Fibroblast of mammary gland (primary cell): ENCODE measurements at places on chromosomes 2 and 18.

GRCh38 chr18:12046046-12046750 lies 47.4 kb upstream of the ANKRD62 start:
- DNase-seq, result no peak

DNA sequence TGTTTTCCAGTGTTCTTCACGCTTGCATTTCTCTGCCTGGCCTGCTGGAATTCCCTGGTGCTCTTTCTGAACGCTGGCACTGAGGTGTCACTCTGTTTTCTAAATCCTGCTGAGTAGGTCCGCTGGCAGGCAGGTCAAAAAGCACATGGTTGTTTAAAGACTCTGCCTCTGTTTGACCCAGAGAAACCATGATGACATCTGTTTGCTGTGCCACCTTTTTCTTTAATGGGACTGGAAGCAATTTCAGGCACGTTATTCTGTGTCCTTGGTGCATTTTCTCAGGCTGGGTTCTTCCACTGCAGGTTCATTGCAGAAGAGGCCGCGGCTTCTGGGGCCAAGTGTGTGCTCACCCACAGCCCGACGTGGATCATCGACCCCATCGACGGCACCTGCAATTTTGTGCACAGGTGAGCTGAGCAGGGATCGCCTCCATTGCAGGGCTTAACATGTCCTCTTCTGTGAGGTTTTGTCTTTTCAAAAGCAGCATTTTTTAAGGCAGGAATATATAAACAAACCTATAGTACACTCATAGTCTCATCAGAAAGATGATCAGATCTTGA lies 28.4 kb downstream of the IMPA2 start:
- DNase-seq, result no peak

GRCh38 chr2:128531856-128532255 lies 213.2 kb upstream of the HS6ST1 start:
- DNase-seq, result peak; percentile 25

- DNase-seq, result no peak
Observed at GRCh38 chr2:163625632-163626031, 110.2 kb downstream of the FIGN start.

- no peak for DNase-seq
Observed at GRCh38 chr18:77911971-77912605, 662.4 kb downstream of the GALR1 start.

DNA sequence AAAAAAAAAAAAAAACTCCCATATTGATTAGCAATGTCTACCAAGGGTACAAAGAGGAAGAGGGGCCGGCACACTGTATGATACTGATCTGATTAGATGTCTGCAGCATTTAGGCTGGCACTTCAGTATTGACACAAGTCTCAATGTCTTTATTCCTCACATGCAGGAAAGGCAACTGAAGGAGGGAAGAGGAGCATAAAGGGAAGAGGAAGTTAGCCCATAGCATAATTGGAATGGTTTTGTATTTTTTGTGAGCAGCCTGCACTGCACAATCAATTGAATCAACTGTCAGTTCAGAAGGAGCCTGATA lies 79.0 kb downstream of the DNER start:
- DNase-seq, result no peak

DNA sequence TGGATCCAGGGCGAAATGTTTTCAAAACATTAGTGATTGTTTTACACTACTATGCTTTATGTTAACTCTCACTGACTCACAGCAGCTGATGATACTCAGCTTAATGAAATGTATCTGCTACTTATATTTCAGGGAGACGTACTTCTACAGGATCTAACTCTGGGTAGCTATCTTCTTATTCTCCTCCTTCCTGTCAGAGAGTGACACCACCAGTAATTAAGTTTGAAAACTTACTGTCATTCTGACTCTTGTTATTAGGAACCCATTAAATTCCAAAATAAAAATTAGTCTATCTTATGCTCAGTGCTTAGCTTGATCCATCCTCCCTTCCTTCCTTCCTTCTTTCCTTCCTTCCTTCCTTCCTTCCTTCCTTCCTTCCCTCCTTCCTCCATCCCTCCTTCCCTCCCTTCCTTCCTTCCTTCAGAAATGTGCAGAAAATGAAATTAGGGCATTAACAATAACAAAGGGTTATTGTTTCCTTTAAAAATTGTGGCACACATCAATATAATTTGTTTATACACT lies 441.1 kb downstream of the MEIS1 start:
- DNase-seq, result no peak

DNA sequence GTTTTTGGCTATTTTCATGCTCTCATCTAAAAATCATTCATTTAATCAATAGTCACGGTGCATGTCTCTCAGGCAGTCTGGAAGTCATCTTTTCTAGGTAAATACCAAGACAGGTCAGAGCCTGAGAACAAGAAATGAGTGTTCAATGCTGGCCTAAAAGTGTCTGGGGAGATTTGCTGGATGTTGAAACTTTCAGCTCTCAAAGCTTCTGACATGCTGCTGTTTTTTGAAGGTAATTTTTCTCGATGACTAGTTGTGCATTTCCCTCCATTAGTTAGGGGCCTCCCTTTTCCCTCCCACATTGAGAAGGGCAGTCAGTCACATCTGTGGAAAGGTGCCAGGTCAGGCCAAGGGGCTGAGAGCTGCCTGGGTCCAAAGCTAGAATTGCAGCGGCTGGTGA lies 115.6 kb downstream of the LPIN1 start:
- DNase-seq, result no peak

DNA sequence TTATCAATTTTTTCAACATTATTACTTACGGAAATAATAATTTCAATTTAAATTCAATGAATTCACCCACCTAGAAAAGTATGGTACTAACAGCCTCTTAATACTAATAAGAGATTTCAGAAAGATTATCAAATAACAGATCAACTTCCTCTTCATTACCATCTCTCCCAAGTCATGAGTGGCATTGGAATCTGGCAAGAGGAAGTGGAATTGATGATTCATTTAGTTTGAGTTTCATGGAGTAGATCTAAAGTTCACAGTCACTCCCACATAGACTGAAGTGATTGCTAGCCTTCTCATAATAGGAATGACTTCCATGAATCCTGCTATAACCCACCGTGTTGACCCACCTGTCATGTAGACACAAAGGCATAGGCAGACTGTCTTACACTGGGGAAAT lies 77.7 kb upstream of the WDR75 start:
- DNase-seq, result peak; percentile 73

DNA sequence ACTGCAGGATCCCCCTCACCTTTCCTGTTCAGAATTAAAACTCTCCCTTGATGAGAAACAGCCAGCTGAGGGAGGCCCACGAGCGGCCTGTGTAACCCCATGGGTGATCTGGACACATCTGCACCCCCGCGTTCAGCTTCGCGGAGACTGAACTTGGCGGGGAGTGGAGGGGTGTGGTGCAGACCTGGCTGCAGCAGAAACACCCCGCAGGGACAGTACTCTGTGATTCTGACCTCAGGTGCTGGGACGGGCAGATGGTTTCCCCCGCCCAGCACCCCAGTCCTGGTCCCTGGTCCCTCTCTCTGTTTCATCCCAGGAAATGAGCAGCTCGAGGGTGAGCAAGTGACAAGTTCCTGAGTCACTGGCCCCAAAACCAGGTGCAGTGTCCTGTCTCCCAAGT lies 41.2 kb downstream of the GBX2 start:
- no peak for DNase-seq

- no peak for DNase-seq
Observed at GRCh38 chr2:105570757-105571156, 171.9 kb upstream of the FHL2 start.

DNA sequence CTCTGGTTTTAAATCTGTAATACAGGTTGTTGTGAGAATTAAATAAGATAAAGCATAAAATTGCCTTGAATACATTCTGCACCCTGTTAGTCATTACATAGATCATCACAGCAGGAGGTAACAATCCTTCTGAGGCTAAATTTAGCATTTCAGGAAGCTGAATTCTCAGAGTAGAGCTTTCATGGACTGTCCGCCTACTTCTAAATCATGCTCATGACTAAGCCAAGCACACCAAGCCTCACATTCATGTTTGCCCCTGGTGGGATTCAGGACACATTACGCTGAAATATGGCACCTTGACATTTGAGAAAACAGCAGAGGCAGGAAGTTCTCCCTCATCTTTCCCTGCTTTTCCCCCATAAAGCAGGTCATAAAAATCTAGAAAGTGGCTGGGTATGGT lies 16.6 kb upstream of the PIK3C3 start:
- peak; percentile 94 for DNase-seq

DNA sequence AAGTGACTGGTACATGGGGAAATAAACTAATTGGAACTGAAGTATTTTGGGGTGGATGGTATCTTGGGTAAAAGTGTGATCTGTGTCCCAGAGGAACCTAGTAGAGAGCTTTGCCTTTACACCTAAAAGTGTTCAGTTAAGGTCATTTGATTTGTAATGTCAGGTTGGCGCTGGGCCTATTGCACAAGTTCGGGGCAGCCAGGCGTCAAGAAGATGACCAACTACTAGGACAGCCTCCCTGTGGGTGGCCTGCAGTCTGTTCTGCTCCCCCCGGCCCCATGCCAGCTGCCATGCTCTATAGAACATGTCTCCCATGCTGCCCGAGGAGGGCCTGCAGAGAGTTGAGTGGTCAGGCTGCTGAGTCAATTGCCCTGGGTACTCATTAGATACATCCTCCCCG lies 10.1 kb downstream of the RRM2 start:
- no peak for DNase-seq

- DNase-seq, result no peak
Observed at GRCh38 chr18:32277549-32277948, 87.7 kb downstream of the MEP1B start.

DNA sequence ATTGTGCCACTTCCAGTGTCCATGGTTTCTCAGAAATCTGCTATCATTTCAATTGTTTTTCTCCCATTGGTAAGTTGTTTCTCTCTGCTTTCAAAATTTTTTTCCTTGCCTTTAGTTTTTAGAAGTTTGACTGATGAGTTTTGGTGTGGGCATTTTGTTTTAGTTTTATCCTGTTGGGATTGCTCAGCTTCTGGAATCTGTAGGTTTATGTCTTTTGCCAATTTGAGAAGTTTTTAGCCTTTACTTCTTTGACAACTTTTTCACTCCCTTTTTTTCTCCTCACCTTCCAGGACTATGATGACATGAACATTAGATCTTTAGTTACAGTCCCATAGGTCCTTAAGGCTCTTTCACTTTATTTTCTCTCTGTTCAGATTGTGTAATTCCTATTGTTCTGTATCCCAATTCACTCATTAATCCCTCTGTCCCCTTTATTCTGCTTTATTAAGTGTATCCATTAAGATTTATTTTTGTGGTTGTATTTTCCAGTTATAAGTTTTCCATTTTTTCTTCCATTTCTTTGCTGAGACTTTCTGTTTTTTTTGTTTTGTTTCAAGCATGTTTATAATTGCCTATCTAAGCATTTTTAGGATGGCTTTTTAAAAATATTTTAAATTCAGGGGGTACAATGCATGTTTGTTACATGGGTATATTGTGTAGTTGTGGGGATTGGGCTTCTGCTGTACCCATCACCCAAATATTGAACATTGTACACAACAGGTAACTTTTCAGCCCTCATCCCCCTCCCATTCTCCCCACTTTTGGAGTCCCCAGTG lies 17.9 kb downstream of the MFSD6 start:
- DNase-seq, result no peak

DNA sequence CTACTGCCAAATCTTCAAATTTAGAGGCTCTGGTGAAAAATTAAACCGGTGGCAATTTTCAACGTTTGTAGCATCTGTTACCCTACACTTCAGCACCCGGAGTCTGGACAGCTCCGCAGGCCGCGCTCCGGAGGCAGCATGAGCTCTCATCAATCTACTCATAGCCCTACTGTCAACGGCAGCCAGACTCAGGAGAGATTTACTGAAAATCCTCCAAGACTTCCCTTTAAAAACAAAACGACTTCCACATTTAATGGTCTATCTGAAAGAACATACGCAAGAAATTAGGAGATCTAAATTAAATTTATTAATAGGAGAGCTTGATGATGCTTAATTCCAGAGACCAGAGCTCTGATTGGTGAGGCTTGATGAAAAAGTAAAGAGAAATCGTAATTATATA lies 970 bp upstream of the ADCYAP1 start:
- peak; percentile 42 for DNase-seq

GRCh38 chr2:10448576-10449485 lies 704 bp upstream of the ODC1 start:
- DNase-seq, result peak; percentile 79

GRCh38 chr2:240591226-240591625 lies 4.7 kb downstream of the CAPN10 start:
- peak; percentile 41 for DNase-seq

- DNase-seq, result no peak
Observed at GRCh38 chr18:60215432-60215831, 157.1 kb downstream of the MC4R start.

DNA sequence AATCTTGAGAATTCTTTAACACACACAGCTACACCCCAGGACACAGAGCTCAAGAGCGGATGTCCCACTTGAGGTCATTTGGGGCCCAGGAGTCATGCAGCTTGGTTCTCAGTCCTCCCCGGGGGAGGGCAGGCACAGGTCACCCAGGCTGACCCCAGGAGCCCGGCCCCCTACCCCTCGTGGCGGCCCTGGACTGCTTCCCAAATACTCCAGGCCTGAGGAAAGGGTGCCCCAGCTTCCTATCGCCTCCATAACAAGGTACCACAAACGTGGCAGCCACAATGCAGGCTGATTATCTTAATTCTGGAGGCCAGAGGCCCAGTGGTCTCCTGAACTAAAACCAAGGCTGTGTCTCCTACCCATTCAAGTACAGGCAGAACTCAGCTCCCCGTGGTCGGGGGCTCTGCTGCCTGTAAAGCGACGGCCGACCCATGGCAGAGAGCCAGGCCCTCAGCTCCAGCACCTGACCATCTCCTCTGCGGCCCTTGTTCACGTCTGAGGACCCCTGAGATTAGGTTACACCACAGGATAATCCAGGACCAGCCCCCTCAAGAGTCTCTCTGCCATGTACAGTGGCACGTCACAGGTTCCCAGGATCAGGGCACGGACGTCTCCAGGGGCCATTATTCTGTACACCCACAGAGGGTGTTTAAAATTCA lies 10.5 kb downstream of the SLC66A2 start:
- DNase-seq, result no peak

DNA sequence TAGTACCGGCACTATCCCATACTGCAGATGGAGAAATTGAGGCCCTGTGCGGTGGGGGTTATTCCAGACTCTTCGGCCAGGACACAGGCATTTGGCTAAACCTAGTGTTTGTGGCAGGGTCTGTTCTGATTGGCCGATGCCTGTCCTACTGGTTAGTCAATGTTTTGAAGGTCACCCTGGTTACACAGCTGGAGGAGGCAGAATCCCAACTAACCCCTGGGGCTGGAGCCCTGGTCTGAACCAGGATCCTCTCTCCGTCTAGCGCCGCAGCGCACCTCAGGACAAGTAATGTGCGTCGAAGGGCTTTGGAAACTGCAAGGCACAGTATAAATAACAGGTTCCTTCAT lies 19.4 kb downstream of the TEX44 start:
- peak; percentile 86 for DNase-seq

DNA sequence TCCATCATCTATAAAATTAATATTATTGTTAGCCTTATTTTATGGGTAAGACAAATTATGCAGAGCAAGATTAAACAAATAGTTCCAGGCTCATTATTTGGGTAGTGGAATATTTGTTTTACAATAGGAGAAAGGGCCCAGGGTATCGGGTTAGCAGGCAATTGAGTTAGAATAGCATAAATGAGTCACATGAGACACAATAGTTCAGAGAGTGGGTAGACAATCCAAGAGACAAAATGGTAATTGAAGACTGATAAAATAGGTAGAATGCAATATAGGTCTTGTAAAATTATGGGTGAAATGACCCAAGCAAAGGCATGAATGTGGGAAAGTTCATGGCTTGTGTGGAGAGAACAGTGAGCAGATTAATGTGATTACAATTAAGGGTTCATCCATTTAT lies 790.9 kb upstream of the GCFC2 start:
- no peak for DNase-seq

GRCh38 chr2:27954221-27954673 lies 63.7 kb downstream of the BABAM2 start:
- peak; percentile 66 for DNase-seq

- DNase-seq, result no peak
Observed at GRCh38 chr2:8333177-8333831, 348.6 kb upstream of the ID2 start.
